ENCODE measurements at places on chromosomes 12 and 14.

DNA sequence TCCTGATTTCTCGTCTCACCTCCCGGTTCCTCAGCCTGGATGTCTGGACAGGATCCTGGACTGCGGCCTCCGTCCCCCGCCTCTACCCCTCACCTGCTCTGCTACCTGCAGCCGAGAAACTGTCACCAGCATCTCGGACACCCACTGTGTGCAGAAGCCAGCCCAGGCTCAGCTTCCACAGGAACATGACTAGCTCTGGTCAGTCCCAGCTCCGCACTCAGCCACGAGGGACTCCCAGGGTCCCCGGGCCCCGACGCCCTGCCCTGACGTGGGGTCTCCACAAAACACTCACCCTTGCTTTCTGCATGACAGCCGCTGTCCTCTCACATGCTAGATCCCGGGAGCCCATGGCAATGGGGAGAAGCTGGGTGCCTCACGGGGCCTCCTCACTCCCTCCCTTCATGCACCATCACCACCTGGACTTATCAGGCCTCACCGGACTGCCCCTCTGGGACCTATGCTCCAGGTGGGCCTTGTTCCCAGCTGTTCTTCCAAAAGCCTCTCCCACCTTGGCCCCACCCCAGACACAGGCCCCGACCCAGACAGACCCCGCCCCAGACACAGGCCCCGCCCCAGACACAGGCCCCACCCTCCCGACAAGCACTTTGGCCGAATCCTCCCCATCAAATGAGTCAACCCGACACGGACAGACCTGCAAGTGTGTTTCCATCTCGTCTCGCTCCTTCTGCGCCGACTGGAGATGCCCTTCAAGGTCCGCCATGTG, 26.9 kb upstream of the ANKLE2 start:
- no peak for DNase-seq

DNA sequence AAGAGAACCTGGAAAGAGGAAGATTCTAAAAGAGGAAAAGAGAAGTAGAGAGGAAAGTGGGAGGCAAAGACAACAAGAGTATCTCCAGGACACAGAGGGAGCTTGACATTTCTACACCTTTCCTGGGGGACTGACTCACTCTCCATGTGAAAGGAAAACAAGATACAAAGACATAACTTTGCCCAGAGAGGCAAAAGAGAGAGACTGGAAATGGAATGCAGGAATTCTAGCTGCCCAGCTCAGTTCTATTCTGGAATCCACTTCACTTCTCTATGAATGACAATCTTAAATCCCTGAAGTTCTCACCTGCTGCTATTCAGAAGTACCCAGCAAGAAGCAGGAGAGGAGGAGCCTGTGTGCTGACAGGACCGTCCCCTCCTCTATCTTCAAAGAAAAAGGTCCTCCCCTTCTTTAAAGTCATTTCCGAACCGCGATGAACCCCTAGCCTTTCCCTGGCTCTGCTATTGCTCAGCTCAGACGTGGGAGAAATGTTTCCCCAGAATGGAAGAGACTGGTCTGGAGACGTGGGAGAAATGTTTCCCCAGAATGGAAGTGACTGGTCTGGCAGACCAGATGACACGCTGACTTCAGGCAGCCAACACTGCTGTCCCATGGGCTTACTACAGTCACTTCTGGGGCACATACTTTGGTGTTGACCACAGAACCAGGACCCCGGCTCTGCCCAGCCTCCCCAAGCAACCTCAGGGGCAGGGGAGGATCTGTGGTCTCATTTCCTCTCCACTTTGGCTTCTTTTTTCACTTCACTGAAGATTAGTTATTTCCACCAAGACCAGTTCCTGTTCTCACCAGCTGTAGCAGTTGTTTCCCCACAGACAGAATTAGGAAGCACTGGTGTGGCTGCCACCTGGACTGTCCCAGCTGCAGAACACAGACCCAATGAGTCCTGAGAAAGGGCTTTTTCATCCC, 8.3 kb downstream of the FMNL3 start:
- no peak for DNase-seq

- DNase-seq, result no peak
Observed at GRCh38 chr12:4943067-4943937, 33.6 kb downstream of the KCNA1 start.

DNA sequence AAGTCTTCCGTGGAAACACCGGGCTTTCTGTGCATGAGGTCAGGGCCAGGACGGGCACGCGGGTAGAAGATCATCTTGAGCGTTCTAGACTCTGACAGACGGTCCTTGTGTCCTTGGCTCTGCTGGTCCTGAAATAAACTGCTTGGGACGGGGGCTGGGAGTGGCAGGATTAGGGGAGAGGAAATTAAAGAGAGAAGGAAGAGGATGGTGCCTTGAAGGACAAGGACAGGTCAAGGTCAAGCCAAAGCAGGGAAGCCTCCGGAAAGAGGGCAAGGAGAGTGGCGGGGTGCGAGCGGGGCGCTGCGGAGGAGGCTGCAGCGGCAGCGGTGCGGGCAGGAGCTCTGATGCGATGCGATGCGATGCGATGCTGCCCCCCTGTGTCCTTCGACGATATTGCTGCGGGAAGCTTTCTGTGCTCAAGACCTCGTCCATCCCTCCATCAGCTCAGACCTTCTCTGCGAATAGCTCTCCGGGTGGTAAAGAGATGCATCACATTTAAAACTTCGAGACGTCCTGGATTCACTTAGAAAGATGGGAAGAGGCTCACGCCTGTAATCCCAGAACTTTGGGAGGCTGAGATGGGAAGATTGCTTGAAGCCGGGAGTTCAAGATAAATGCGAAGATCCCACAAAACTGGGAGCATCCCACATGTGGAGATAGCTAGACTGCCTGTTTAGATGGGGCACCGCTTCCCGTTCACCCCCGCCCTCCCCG, 110.1 kb upstream of the TMEM132D start:
- DNase-seq, result no peak

GRCh38 chr14:91392623-91393303, 24.9 kb downstream of the CCDC88C start:
- no peak for DNase-seq

GRCh38 chr12:13278249-13278787, 81.8 kb downstream of the EMP1 start:
- peak; percentile 29 for DNase-seq

All from stimulated activated CD8-positive, alpha-beta memory T cell treated with anti-CD3 and anti-CD28 coated beads, Interleukin-7, amount 100 ng/mL, for 4 hours (primary cell).